Stimulated activated CD4-positive, alpha-beta T cell treated with anti-CD3 and anti-CD28 coated beads, Interleukin-12 subunit alpha, Interleukin-12 subunit beta, amount 100 ng/mL, for 24 hours (primary cell): ENCODE measurements at places on chromosomes 6 and 20.

GRCh38 chr6:43290905-43291355 lies 7.1 kb upstream of the SLC22A7 start:
- DNase-seq: no peak

DNA sequence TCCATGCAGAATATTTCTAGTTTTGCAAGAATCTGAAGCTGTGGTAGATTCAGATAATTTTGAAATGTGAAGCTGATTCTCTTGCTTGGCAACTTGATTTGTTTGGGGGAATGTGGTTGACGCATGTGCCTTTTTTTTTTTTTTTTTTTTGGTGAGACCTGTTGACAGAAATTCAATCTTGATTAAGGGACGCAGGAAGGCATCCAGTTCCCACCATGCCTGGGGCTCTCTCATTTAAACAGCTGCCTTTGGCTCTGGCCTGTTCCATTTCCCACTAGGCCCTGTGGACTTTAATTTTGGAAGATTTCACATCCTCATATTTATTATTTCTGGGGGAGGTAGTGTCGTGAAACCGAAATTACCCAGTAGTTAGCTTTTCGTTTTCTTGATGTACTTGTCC lies 8.6 kb downstream of the TPX2 start:
- no peak for DNase-seq

DNA sequence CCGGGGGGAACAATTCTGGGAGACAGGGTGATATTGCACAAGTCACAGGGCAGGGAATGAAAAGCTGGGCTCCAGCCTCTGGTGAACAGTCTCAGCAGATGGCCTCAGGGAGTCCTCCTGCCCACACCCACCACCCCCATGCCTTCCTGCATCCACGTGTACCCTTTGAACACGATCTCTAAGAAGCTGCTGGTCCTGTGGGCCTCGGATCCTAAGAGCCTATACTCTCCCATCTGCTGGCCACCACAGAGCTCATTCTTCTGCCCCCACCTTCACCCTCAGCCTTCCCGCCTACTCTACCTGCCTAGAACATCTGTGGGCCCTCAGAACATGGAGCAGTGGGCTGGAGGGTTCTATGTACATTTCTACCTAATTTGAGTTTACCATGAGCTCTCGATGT lies 60.3 kb downstream of the TRERF1 start:
- no peak for DNase-seq

DNA sequence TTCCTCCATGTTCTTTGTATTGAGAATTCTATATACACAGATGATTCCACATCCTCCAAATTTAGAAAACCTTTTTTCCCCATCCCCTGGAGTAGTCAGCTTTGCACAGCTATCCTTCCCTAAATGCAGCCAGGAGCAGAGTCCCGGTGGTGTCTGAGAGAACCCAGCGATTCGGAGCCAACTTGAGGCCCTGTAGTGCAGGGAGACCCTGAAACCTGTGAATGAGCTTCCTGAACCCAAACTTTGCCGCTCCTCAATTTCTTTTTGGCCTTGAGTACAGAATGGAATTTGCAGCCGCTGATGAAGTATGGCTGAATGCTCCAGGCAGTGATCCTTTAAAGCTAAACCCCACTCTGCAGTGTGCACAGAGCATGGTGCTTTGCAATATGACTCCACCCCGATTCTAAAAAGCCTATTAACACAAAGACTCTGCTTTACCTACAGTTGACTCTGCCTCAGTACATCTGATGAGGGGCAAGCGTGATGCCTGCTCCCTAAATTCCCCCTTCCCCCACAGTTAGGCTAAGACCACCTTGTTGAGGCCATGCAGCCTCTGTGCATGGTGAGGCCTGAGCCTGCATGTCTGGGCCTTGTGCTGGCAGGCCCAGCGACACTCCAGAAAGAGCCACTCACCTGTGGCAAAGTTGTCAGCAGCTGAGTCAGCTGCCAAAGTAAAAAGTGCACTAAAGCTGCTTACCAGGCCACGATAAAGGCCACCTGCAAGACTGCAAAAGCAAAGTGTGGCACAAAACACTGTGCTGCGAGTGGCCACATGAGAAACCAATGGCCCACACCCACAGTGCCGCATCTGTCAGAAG lies 82.1 kb downstream of the PLEKHG1 start:
- DNase-seq: no peak

DNA sequence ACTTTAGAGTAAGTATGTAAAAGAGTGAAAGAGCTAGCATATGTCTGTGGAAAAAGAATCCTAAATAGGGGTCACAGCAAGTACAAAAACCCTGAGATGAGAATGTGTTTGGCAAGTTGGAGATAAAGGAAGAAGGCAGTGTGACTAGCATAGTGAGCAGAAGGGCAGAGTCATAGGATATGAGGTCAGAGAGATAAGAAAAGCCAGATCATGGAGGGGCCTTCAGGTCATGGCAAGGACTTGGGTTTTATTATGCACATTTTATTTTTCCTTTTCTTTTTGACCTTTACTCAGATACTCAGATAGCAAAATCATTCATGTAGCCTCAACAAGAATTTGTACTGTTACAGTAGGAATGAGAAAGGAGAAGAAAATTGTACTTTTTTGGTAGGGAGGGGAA lies 138.0 kb downstream of the GJA1 start:
- DNase-seq: no peak

- no peak for DNase-seq
These were observed 43.4 kb downstream of the HIVEP2 start for GRCh38 chr6:142901611-142902010.

DNA sequence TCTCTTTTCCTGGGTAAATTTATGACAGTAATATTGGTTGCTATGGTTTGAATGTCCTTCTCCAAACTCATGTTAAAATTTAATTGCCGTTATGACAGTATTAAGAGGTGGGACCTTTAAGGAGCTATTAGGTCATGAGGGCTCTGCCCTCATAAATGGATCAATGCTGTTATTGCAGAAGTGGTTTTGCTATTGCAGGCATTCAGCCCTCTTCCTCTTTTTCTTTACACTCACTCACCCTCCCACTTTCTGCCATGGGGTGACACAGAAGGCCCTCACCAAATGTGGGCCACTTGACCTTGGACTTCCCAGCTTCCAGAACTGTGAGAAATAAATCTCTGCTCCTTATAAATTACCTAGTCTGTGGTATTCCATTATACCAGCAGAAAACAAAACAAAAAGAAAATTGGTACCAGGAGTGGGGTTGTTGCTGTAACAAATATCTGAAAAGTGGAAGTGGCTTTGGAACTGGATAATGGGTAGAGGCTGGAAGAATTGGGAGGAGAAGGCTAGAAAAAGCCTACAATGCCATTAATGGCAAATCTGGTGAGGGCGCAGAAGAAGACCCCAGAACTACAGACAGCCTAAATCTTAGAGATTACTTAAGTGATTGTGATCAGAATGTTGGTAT lies 24.8 kb upstream of the IGF2R start:
- no peak for DNase-seq

DNA sequence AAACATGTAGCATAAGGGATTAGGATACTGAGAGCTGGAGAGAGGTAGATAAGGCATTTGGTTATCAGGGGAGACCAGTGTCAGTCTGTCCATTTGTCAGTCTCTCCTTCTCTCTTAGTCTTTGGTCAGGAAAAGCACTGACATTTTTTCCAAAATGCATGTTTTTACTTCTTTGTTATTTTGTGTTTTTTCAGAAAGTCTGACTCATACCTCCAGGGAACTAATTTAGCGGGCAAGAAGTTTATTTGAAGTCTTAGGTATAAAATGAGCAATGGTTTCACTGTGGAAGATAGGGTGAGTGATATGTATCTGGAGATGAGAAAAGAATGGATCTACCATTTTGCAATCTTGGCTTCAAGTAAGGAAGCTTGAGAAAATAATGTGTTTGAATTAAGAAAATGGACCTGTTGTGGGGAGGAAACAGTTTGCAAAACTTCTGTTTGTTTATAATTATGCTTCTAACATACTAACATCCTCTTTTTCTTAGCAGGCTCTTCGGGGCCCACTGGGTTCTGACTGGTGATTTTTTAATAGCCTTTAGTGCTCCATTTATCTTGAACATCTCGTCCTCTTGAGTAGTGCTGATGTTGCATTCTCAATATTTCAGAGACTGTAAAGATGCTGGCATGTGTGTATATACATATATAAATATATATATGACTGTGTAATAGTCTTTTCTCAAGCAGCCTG lies 66.9 kb upstream of the FABP7 start:
- no peak for DNase-seq

DNA sequence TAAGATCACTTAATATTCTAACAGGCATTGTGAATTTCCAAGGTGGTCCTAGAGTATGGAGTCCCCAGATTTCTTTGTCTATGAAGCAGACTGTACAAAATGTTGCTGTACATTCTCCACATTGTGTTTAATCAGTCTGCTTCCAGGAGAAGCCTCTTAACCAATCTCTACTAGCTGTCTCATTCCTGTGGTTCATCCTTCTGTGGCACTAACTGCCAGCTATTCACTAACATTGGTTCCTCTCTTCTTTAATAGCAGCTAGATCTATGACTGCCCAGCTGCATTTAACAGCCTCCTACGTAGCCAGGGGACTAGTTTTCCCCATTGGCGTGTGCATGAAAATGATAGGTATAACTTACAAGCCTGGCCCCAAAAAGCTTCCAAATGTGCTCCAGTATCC lies 395.4 kb downstream of the SAMD5 start:
- no peak for DNase-seq

DNA sequence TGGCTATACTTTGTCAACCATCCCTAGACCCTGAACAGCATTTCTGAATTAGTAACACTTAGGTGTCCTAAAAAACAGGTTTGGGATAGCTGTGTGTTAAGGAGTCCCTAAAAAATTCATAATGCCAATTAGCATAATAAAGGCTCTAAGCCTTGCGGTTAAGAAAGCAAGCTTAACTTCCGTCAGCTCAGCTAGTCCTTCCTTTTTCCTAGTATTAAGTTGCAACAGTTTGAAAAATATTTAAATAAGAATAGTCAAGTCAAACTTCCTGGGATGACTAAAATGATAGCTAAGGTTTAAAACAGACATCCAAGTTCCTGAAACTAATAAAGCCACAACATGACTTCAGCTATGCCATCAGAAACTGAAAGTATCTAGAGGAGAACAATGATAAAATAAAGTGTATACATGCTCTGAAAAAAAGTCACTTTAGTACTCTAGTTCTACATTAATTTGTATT lies 3.5 kb downstream of the AKIRIN2 start:
- DNase-seq: no peak

DNA sequence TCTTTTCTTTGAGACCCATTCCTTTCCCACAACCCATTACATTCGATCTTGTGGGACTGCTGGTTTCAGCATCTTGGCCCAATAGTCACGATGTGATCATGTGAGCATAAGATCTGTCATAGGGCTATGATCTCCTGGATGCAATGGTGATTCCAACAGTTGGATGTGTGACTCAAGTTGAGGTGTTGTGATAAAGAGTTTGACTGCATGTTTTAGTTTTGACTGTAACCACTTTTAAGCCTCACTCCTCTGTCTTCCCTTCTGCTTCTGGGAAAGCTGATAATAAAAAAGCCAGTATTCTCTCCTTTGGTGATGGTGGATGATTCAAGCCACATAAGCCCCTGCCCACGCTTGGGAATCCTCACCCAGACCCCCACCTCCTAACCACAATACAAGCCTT lies 117.0 kb upstream of the ASCC3 start:
- DNase-seq: no peak

DNA sequence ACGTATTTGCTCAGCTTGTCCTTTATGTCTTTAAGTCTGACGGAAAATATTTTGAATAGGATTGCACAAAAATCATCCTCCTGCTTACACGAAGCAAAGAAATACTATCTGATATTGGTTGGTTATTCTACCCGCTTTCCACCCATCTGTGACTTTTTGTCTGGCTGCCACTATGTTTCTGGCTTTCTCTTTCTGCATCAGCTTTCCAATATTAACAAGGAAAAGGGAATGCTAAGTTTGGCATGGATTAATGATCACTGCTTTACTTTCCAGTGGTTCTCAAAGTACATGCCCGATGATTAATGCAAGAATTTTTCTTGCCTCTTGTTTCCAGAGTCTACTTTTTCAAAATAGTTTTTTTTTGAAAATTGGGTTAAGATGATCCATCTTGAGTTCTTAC lies 57.0 kb downstream of the RNF144B start:
- no peak for DNase-seq

GRCh38 chr20:25629816-25630499 lies 6.1 kb upstream of the NANP start:
- no peak for DNase-seq

DNA sequence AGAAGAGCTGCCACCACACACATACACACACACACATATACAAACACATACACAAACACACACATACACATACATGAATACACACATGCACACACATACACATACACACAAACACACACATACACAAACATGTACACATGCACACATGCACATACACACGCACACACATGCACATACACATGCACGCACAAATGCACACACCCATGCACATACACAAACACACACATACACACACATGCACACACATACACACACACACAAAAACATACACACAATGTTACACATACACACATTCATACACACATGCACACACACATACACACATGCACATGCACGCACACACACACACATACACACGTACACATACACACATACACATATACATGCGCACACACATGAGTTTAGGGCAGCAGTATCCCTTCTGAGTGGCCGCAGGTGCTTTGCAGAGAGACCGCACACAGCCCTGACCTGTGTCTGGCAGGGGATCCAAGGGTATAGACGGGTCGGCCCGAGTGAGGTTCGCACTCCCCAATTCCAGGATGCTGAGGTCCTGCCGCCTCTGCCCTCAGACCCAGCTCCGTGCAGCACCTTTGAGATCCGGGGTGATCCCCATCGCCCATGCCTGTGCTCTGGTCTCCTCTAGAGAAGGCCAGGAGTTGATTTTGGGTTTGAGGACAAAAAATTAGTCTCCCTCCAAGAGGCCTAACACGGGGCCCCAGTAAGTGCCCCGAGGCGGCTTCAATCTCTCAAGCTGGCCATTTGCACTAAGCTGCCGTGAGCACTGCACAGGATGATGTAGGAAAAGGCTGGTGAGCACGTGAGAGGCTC lies 56.8 kb downstream of the TMEM242 start:
- DNase-seq: no peak

DNA sequence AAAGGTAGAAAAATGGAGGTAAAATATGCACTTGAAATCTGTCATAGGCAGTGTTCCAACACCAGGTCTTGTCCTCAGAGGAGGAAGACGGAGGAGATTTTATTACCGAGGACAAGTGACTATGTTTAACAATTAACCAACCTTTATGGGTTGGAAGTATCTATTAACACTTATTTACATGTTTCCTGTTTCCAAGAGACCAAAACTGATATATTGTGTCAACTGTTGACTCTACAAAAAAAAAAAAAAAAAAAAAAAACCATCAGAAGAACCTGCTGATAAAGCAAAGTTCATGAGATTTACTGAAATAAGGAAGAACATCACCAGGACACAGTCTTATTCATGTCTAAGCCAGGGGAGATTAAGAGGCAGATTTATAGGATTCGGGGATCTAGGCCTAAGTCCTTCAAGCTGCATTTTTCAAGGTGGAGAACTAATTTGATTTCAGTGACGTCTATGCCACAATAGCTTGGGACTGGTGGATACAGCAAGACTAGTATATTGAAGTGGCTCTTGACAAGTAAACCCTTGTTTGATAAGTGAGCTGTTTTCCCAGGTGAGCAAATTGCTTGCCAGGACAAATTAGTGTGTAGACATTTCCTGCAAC lies 126.6 kb upstream of the NAA20 start:
- DNase-seq: no peak
